LoVo (cell line): ENCODE measurements at places on chromosomes 3 and 15.

DNA sequence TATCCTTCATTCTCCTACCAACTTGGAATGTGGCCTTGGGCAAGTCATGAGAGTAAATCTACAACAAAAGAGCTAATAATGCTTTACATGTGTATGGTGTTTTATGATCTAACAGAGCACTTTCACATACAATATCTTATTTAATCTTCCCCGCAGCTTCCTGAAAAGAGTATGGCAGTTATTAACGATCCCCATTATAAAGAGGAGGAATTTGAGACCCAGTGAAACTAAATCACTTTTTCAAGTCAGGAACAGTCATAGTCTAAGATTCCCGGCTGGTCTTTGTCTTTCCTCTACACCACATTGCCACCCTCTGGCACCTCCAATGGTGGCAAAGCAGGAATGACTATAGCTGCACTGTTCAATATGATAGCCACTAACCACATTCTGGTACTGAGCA is 69.7 kb upstream of the CMSS1 start:
- DNase-seq, result no peak

GRCh38 chr3:111238885-111239284 is 167.3 kb downstream of the NECTIN3 start:
- no peak for DNase-seq

DNA sequence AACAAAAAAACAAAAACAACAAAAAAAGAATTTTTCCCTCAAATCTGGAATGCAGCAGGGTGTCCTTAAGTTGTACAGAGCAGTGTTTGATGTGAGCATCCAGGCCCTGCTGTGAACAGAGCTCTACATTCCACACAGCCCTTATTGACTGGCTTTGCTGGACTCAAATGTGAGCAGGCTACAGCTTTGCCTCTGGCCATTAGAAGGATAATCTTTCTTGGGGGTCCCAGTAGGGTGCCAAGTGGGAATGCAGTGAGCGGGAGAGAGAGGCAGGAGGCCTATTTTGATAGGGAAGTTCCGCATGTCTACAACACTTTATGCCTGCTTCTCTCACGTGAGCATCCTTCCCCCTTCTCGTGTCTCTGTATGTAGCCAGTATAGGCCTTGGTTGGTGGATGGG is 34.4 kb upstream of the TPRG1 start:
- no peak for DNase-seq

- DNase-seq, result no peak
Observed at GRCh38 chr15:42279234-42279723, 6.0 kb upstream of the TMEM87A start.

DNA sequence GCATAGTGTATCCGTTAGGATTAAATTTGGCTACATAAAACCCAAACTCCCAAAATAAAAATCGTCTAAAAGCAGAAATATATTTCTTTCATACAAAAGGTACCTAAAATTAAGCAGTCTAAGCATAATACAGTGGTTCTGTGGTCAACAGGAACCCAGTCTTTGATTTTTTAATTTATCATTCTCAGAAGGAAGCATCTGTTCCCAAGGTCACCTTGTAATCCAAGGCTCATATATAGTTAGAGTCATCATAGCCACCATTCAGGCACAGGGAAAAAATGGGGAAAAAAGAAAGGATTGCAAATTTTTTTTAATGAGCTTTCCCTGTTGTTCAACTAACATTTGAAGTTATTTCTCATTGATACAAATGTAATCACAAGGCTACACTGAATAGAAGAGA is 983.2 kb downstream of the PLOD2 start:
- DNase-seq, result no peak

DNA sequence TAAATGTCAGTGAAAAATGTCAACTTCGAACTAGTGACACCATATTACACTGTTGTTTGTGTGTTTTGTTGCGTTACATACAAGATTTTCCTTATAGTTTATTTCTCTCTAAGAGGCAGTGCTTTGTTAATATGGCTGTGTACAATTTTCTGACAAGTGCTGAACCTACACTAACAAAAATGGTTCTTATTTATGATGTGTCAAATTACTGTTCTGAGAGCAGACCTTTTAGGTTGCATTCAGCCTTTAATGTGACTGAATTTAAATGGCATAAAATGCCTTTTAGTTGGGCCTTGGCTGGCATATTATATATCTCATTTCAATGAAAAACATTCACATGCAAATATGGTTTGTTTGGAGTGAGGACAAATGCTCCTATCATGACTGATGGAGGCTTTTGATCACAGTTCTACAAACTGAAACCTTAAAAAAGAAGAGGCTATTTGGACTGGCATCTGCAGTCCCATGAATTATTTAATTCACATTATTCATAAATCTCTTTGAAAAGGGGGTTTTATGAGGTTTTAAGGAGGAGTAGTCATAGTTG is 750.6 kb downstream of the CADM2 start:
- no peak for DNase-seq

DNA sequence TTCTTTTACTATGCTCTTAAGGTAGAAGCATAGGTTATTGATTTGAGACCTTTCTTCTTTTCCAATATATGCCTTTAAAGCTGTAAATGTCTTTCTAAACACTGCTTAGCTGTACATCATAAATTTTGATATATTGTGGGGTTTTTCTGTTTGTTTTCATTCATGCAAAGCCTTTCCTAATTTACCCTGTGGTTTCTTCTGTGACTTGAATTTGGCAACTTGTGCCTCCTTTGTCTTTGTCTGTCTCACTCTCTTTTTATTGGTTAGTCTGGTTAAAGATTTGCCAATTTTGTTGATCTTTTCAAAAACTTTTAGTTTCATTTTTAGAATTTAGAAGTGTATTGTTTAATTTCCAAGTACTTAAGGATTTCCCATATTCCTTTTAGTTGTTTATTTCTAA is 343.1 kb downstream of the OXSM start:
- no peak for DNase-seq

DNA sequence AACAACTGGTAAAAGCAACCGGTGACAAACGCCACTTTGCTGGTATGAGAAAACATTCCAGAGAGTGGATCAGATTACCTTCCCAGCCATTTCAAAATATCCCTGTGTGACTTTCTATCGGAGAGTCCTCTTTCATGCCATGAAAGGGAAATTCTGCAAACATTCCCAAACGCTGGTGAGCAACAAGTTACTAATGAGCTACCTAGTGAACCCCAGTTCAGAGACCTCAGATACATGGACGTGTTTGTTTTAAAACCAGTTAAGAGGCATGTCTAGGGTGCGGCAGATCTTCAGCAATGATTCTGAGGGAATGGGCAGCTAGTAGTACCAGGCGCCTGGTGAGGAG is 418.2 kb upstream of the NR2F2 start:
- no peak for DNase-seq

DNA sequence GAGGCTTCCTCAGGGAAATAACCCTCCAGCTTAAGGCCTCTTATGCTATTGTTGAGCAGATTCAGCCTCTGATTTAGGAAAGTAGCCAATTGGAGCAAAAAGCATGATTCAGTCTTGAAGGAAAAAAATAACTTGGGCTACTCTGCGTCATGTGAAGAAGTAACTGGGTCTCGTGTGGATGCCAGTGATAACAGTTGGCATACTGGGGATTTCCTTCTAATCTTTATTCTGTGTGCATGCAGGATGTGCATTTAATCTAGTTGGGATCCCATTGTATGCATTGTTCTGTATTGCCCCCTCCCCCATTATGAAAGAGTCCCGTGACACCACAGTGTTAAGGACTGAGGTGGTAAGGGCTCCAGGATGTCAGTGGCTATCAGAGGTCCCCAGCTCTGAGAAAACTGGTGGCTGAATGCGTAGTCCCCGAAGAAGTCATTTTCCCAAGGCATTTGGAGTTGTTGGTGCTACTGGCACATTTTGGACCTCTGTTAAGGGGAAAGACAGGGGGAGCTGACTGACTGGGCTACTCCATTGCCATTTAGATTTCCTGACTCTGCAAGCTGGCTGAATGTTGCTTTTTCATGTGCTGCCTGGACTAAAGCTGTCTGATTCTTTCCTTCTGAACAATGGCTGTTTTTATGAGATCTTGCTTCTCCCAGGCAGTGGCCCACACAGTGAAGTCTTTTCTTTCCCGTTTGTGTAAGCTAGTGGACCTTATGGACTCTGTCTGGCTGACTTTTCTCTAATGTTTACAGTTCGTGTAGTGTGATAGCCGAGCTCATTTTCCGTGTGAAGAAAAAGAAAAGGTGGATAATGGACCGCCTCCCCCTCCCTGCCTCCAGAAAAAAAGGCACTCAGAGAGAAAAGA is 38.4 kb upstream of the TRAK1 start:
- DNase-seq, result no peak

DNA sequence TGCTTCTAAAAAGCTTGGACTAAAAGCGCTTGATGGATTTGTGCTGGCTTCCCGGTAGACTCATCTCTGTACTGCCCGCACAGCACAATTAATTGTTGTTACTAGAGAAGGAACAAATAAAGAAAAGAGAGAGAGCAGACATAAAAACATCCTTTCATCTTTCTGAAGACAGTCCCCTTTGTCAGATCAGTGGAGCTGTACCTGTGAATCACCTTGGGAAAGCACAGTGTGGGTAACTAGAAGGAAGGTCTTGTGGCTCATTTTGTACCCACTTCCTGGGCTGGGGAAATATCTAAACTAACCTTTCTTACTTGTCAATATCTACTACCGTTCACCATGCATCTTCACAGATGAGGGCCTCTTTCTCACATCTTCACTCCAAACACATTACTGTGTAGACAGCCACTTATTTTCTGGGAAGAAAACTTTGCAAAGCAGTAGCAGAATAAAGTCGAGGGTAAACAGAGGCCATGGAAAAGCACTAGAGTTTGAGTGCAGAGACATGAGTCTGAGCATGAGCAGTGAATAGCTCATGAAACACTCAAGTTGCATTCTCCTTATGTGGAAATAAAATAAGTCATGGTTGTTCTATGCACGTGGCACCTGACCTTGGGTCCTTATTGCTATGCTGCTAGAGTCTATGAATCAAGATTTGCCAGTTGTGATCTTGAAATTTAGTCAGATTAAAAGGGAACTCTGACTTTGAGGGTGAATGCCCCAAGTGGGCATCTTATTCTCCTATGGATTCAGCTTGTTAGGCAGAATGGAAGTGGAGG is 169.3 kb downstream of the LPP start:
- no peak for DNase-seq

DNA sequence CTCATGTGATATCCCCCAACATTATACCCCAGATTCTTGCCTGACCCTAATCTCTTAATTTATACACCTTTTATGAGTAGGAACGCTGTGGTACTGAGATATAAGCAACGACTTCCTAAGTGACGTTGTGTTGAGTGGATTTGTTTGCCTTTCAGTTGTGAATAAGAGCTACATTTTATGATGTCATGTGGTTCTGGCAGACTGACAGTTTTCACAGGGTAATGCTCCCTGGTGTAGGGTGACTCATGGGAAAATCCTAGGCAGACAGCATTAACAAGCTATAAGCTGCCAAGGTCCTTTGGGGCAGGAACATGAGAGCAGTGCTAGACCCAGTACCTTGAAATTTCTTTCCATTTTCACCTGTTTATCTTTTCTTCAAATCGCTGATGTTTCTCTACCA is 11.2 kb downstream of the C3orf52 start:
- DNase-seq, result peak; percentile 96

DNA sequence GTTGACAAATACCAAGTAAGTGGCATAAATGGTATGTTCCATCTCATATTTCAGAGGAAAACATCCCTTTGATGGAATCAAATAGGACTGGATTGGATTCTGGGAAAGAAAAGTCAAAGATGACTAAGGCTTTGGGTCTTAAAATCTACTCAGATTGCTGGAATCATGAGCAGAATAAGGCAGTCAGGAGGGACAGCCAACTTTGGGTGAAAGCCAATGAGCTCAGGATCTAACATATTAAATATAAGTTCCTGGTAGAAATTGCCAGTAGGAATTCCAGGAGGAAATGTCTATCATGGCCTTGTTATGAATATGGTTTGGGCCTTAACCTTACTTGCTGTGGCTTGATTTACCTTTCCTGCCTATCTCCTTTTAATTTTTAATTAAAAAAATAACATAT is 55.3 kb downstream of the ISL2 start:
- DNase-seq, result no peak

GRCh38 chr15:32687556-32687955 is 30.2 kb upstream of the GREM1 start:
- DNase-seq, result no peak

DNA sequence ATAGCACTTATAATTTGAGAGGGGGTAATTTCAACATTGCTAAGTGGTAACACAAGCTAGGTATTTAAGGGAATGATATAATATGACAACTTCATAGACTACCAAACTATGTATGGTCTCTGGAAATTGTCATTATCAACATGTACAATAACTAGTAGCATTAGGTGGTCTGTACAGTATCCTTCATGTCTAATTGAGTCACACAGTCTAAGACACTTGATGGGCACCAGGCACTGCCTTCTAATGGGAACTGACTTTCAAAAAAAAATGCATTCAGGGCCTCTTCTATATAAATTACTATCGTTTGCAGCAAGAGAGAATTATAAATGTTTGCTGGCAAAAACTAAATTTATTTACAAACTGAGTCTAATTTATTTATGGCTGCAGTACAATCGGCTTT is 271.8 kb downstream of the MECOM start:
- DNase-seq, result no peak

- no peak for DNase-seq
Observed at GRCh38 chr15:67331676-67332075, 77.1 kb downstream of the IQCH start.

GRCh38 chr3:22263042-22263441 is 512.0 kb upstream of the ZNF385D start:
- DNase-seq, result no peak

DNA sequence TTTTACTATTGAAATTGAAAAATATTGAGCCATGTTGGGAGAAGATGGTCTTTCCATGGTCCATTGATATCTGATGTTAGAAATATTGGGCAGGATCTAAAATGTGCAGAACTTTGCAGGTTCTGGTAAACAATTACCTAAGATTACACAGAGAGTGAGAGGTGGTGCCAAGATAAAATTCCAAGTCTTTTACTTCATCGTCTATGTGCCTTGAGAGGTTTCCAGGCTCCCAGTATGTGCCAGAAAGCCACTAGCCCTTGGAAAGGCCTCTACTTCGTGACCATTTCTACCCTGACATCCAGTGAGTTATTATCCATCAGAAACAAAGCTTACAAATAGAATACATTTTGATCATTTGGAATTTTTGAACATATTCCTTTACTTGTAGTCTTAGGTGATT is 27.6 kb downstream of the CD200 start:
- DNase-seq, result no peak

DNA sequence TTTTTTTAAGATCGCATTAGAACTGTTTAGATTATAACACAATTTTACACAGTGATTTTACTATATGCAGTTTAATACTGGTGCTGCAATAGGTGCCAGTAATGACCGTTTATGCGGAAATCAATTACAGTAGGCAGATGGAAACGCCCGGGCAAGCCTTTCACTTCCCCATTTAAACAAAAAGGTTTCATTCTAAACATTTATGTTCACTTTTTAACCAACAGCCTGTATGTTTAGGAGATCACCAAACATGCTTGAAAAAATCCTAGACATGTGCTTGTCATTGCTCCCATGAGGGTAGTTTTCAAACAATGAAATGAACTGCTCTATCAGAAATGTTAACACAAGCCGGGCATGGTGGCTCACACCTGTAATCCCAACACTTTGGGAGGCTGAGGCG is 2.7 kb downstream of the BNIP2 start:
- DNase-seq, result no peak
